ENCODE measurements at places on chromosomes 12 and 14.
A peak's percentile ranks its signal among the peaks of the same experiment; 100 is the strongest.

- DNase-seq = no peak
Measured at GRCh38 chr12:45518291-45519235, 210.9 kb upstream of the ARID2 start.

GRCh38 chr14:105051182-105052109 lies 13.8 kb downstream of the GPR132 start:
- DNase-seq = no peak

DNA sequence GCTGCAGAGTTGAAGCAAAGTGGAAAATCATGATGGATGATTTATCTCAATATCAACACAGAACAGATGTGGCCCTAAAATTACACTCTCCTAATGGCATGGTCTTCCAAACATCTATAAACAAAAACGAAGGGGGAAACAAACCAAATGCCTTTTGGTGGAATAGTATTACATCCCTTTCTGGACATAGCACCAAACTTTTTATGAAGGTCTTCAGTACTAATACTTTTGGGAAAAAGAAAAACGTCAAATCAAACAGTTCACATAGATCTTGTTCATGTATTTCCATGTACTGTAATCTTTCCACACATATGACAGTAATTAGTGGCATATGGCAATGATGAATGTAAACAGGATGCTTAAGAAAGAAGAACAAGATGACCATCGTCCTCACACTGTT lies 22.9 kb upstream of the ANAPC7 start:
- no peak for DNase-seq

- DNase-seq = no peak
Measured at GRCh38 chr12:58419905-58420304, 478.5 kb downstream of the ATP23 start.

GRCh38 chr14:104202259-104203070 lies 64.1 kb downstream of the KIF26A start:
- peak; percentile 39 for DNase-seq

- DNase-seq = peak; percentile 81
Measured at GRCh38 chr14:69153152-69153872, 393 bp upstream of the DCAF5 start.

GRCh38 chr12:98439981-98440581 lies 75.3 kb upstream of the TMPO start:
- DNase-seq = no peak

DNA sequence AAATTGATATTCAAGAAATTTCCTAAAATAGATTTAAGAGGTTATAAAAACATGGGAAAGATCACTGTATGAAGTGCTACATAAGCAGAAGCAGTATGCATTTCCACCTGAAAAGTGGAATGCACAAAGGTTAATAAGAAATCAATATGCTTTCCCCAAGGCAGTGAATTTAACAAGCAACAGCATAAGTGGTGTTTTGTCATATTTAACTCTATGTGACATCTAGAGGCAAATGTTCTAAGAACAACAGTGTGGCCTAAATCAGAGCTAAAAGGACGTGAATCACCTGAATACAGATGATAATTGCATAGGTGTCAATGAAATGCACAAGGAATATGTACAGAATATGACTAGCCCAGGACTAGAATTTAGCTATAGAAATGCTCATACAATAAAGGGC lies 49.5 kb downstream of the SLC2A13 start:
- no peak for DNase-seq

DNA sequence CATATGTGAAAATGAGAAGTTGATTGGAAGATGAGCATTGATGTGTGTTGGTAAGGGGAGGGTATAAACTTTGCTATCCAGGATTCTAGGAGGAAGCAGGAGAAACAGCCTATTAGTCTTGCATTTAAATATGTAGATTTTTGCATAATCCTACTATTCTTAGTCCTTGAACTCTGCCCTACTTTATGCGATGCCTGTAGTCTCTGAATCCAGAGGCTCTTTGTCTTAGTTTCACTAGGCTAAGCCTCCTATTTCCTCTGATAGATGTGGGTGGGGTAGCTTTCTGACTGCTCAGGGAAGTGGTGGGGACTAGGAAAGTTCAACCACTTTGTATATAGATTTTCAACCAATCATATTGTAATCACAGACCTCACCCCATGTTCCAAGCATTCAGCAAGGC lies 49.5 kb upstream of the KCNC2 start:
- DNase-seq = no peak

All from NCI-H748 treated with DMSO at 0.1 percent for 48 hours (cell line).